ENCODE measurements at places on chromosomes 16 and 17.

DNA sequence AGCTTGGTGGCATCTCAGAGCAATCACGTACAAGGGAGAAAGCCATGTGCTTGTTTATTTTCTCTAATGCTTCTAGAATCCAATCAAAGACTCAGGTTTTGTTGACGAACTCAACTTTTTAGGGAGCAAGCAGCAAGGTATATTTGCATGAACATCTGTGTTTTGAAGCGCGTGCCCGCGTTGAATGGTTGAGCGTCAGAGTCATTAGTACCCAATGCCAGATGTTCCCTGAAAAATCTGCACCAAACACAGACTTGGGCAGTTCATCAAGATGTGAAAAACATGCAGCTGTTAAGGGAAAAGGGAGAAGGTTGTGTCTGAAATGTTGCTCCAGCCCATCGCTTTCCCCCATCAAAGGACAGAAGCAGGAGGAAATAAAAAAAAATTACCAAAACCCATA is 170.4 kb downstream of the SNX29 start:
- no peak for DNase-seq

- peak; percentile 98 for DNase-seq
Observed at GRCh38 chr17:31269578-31269983, 27.5 kb downstream of the OMG start.

DNA sequence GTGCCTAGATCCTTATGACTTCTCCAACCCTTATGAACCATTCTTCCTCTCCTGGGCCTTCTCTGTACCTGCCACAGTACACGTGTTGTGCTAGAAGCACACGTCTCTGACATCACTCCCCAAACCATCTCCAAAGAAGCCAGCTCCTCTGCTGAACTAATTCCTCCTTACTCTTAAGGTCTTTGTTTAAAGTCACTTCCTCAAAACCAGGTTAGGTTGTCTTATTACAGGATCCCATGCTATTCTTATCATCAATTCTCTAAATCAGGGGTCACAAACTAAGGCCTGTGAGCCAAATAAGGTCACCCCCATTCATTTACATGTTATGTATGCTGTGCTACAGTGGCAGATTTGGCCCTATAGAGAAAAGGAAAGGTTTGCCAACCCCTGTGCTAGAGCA is 4.0 kb downstream of the SUPT6H start:
- DNase-seq, result no peak

DNA sequence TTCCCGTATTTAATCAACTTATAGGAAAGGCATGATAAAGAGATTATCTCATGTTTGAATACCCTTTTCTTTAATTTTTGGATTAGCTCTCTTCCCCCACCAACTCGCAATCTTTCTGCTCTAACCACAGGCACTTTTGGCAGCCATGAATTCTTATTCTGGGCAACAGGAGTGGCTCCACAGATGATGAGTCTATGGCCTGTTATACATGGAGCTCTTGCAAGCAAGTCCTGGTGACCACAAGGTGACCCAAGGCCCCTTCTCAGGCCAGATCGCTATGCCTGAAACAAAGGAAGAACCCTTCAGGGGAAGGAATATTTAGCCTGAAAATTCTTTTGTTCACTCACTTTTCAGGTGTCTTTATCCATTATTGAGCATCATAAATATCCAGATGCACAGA is 10.8 kb upstream of the ZNF267 start:
- no peak for DNase-seq
